Activated gamma-delta T cell (primary cell): ENCODE measurements at places on chromosomes 5 and 9.

DNA sequence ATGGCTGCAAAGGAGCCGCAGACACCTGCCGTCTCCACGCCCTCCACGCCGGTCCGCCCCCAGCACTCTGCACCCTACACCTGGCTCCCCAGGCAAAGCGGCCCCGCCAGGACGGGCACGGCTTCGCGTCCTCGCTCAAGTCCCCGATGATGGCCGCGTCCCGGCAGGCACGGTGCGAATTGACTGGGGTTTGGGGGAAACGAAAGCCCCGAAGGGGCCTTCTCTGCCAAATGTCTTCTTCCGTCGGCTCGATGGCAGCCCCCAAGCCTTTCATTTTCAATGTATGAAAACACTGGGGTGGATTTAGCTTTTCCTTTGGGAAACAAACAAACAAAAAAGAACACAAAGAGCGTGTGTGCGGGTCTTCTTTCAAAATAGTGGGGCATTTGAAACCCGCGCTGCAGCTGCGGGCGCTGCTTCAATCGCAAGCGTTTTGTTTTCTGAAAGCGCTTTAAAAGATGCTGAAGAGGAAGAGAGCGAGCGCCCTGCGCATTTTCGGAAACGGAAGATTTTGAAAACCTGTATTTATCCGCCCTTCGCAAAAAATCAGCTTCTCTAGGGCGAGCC lies 160.0 kb downstream of the RMI1 start:
- no peak for DNase-seq

GRCh38 chr9:133054966-133055365 lies 6.8 kb upstream of the CEL start:
- DNase-seq = no peak

- DNase-seq = peak; percentile 13
These were observed 52.7 kb upstream of the TJP2 start for GRCh38 chr9:69121155-69122081.

DNA sequence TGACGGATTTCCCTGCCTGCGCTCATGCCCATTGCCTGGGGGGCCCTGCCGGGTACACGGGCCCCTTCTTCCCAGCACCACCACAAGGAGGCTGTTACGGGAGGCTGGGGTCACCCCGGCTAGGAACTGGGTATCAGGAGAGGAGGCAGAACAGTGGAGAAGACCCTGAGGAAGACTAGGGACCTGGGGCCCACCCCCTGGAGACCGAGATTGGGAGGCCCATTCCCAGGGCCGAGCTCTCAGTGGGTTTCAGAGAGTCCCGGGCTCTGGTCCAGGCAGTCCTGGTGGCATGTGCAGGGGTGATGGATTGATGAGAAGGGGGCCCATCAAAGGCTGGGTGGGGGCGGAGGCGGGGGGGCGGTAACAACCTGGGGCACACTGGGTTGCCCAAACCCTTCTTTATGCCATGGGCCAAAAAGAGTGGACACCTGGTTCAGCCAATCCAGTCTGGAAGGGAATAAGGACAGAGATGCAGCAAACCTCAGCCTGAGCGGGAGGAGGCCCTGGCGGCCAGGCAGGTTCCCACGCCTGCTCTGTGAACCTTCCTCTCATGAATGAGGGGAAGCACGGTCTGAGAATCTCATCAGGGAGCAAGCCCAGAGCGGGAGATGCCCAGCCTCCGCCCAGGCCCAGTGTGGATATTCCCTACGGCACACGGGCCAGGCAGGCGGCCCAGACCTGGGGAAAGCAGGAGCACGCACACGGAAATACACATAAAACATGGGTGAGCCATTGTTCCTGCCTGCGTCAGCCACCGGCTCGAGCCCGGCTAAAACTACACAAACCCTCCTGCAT lies 785 bp upstream of the P4HA2 start:
- no peak for DNase-seq

GRCh38 chr9:35338561-35339274 lies 151.2 kb upstream of the RUSC2 start:
- DNase-seq = no peak

- DNase-seq = no peak
These were observed 128.9 kb upstream of the IL12B start for GRCh38 chr5:159459132-159459627.

GRCh38 chr5:35443803-35444595 lies 173.7 kb upstream of the SPEF2 start:
- DNase-seq = no peak

GRCh38 chr5:69231851-69232250 lies 2.8 kb upstream of the CDK7 start:
- no peak for DNase-seq

GRCh38 chr9:135213566-135213965 lies 126.1 kb downstream of the OLFM1 start:
- DNase-seq = no peak

DNA sequence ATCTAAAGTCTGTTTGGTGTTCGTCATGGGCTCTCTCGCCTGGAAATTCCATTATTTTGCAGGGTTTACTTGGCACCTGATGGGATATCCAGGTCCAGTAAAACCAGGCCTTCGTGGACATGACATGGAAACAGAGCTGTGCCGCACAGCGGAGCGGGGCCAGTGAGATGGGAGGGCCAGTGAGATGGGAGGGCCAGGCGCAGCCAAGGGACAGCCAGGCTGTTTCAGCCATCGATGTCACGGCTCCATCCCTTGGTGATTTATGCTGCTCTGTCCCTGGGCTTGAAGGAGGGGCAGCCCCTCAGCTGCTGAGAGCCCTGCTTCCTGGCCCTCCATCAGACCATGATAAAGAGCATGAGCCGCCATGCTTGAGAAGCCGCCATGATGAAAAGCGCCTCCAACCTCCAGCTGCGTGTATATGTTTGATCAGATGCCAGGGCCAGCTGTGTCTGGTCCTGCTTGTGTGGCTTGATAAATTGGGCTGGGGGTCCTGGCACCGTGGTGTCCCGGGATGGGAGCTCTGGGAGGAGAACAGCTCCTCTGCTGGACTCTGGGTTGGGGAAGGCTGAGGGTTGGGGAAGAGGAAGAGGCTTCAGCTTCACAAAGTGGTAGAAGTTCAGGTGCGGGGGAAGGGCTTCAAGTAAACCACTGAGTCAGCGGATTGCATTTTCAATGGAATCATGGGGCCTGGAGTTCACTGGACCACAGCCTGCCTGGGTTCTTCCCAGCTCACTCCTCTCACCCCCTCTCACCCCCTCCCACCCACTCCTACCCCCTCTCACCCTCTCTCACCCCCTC lies 6.1 kb upstream of the COL5A1 start:
- DNase-seq = no peak

GRCh38 chr5:115829913-115830312 lies 11.5 kb downstream of the ATG12 start:
- no peak for DNase-seq

DNA sequence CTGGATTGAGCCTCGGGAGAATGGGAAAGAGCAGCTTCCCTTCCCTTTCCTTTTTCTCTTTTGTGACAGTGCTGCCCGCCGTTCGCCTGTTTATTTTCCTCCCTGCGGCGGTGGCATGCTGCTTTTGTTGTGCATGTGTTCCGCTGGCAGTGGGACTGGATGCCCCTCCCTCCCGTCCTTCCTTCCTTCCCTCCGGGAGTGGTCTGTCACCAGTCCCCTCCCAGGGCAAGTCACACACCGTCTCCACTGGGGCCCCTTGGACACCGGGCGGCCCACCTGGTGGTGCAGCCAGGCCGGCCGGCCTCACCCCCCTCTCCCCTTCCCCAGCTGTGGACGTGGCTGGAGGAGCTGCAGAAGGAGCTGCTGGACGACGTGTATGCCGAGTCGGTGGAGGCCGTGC lies 214.7 kb downstream of the TRIO start:
- no peak for DNase-seq

GRCh38 chr5:53425687-53426511 lies 54.5 kb upstream of the FST start:
- DNase-seq = no peak

GRCh38 chr5:66213533-66213932 lies 69.4 kb downstream of the SREK1 start:
- DNase-seq = no peak

GRCh38 chr5:173247041-173247440 lies 12.0 kb upstream of the NKX2-5 start:
- no peak for DNase-seq

GRCh38 chr5:126368239-126368812 lies 54.9 kb upstream of the GRAMD2B start:
- DNase-seq = no peak

- DNase-seq = no peak
These were observed 394.6 kb downstream of the ELAVL2 start for GRCh38 chr9:23431459-23431858.

GRCh38 chr5:39256477-39257235 lies 37.3 kb upstream of the FYB1 start:
- no peak for DNase-seq

GRCh38 chr5:169265888-169266287 lies 35.1 kb downstream of the SLIT3 start:
- no peak for DNase-seq

GRCh38 chr5:126274076-126274762 lies 149.0 kb upstream of the GRAMD2B start:
- no peak for DNase-seq

DNA sequence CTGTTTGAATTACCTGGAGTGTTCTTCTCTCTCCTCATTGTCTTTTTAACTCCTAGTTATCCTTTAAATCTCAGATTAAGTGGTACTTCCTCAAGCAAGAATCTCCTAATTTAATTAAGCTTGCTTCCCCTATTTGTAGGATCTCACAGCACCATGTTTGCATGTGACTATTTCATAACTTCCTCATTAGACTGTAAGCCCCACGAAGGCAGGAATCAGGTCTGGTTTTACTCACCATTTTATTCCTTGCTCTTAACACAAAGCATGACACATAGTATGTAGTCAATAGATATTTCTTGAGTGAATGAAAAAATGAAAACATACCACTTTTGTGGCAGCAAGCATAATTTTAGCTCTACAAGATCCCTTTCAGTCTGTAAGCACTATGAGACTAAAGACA lies 1.3 kb upstream of the ERMP1 start:
- DNase-seq = no peak

- DNase-seq = no peak
These were observed 22.5 kb upstream of the PTPN3 start for GRCh38 chr9:109520475-109521132.

DNA sequence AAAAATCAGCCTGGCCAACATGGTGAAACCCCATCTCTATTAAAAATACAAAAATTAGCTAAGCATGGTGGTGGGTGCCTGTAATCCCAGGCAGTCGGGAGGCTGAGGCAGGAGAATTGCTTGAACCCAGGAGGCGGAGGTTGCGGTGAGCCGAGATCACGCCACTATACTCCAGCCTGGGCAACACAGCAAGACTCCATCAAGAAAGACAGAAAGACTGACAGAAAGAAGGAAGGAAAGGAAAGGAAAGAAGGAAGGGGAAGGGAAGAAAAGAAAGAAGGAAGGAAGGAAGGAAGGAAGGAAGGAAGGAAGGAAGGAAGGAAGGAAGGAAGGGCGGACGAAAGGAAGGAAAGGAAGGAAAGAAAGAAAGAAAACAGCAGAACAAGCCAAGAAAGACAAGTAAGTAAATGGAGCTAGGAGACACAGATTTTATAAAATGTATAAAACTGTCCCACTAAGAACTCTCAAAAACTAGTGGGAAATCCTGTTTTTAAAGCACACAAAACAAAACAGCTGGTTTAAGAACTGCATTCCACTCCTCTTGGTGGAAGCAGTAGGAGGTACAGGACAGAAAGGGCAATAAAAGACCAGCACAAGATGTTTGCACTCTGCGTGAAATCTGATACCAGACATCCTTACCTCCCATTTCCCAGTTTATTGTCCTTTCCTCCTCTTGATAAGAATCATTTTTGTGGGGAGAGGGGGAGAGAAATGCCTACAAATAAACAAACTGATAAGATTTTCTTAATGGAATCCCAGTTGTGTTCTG lies 46.7 kb downstream of the MYO10 start:
- DNase-seq = no peak

GRCh38 chr5:172791726-172792445 lies 20.9 kb upstream of the DUSP1 start:
- no peak for DNase-seq

DNA sequence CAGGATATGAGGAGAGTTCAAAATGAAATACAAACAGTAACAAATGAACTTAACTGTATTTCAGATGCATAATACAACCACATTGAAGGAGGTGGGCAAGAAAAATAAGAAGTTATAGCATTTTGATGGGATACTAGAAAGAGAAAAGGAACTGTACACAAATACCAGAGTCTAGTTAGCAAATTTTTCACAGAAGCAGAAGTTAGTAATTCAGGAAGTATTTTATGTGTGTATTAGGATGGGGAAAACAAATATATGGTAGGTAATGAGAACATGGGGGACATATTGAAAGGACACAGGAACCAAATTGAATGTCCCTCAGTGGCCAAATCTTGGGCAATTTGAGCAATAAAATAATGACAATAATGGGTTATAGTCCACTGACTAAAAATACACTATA lies 18.4 kb downstream of the GM2A start:
- no peak for DNase-seq

GRCh38 chr5:40831346-40832210 lies 3.4 kb downstream of the RPL37 start:
- DNase-seq = no peak

GRCh38 chr5:125244531-125244930 lies 498.1 kb upstream of the ZNF608 start:
- no peak for DNase-seq

GRCh38 chr9:13354733-13355132 lies 75.2 kb upstream of the MPDZ start:
- no peak for DNase-seq

- no peak for DNase-seq
These were observed 159.2 kb downstream of the SNX18 start for GRCh38 chr5:54676481-54677340.

DNA sequence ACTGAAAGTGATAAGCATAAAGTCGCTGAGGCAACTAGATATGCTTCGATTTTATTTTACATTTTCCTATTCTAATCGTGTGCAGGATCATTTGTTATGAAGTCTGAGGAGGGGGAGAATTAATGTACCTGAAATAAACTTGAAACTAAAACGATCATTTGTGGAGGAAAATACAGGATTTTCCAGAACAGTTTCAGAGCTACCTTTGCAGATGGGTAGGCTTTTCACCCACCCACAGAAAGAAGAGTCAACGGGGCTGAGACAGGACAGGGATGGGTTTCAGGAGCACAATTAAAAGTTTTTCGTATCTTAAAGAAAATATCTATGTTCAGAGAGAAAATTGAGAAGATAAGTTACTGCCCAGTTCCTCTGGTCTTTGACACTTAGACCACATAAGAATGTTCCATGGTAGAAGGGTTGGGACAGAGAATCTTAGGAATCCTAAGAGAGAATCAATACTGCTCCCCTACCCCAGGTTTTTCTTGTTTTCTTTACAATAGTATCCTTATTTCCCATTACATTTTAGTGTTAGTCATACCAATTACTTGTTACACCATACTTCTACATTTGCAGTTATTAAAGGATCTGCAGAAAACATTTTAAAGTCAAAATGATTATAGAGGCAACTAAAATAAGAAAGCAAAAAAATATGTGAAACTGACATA lies 211.4 kb downstream of the DEPDC1B start:
- no peak for DNase-seq

DNA sequence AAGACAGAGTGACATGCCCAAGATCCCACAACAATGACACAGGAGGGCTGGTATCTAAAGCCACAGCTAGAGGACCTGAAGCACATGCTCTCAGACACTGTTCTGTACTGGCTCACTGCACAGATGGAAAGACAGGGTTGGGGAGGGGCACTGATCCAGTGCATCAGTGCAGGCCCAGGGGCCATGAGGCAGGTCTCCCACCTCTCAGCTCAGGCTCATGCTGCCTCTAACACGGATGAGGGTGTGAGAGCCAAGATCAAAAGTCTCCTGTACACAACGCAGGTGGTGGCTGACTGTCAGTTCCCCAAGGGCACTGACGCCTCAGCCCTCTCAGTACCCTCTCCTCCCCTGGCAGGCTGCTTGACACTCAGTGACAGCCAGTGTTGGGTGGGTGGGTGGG lies 10.9 kb downstream of the RAPGEF1 start:
- no peak for DNase-seq
